ENCODE measurements at places on chromosomes 3 and 15.
A peak's percentile ranks its signal among the peaks of the same experiment; 100 is the strongest.

GRCh38 chr3:30557746-30558303 is 48.6 kb upstream of the TGFBR2 start:
- no peak for DNase-seq

- no peak for DNase-seq
Measured at GRCh38 chr3:139202959-139203349, 140.9 kb upstream of the MRPS22 start.

DNA sequence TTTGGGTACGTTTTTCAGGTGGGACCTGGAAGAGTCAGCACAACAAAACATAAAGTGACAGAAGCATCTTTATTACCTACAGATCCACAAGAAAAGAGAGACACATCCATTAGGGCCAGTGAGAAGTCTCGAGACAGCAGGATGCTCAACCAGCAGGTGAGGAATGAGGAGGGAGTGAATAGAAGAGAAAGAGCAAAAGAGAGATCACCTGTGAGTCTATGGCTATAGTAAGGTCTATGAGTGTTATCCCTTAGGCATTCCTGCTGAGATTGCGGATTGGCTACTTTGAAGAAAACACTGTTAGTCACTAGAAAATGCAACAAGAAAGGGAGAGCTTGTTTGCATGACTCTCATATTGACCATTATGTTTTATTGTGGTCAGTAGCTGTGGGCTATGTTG is 1556.2 kb upstream of the GBE1 start:
- no peak for DNase-seq

GRCh38 chr3:4416961-4417360 is 50.1 kb downstream of the SUMF1 start:
- DNase-seq: peak; percentile 90

- DNase-seq: no peak
Measured at GRCh38 chr3:149114458-149114857, 15.0 kb upstream of the HPS3 start.

GRCh38 chr15:88083811-88084760 is 172.5 kb downstream of the NTRK3 start:
- no peak for DNase-seq

- no peak for DNase-seq
Measured at GRCh38 chr15:57915827-57916531, 149.5 kb downstream of the ALDH1A2 start.

DNA sequence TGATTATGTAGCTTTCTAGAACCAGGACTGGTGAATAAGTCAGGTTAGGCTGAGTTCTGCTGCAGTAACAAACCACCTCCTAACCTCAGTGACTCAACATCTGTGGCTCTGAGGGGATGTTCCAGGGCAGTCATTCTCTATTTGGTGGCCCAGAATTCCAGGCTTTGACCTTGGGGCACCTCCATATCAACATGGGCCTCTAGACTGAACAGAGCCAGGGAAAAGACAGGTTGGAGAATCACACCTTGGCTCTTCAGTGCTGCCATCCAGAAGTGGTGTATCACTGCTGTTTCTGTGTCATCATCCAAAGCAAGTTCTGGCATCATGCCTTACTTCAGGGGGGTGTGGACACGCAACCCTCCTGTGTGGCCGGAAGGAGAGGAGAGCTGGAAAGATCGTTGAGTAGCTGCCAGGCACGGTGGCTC is 15.3 kb downstream of the ZBTB47 start:
- peak; percentile 62 for DNase-seq

DNA sequence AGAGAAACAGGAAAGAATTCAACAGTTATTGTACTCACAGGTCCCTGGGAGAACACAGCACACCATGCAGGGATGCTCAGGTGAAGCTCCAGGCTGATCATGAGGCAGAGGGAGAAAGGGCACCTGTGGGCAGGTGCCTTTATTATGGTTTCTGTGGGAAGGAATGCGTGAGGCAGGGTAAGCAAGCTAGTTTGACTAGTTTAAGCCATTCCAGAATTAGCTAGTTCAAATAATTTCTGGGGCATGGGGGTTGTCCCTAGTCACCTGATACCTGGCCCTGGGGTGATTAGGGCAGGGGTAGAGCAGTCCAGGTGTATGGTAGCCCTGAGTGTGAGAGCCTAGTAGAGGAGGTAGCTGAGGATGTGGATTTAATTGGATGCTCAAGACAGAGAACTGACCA is 47.9 kb upstream of the DCLK3 start:
- DNase-seq: no peak

GRCh38 chr3:62845996-62846395 is 29.2 kb downstream of the CADPS start:
- no peak for DNase-seq

DNA sequence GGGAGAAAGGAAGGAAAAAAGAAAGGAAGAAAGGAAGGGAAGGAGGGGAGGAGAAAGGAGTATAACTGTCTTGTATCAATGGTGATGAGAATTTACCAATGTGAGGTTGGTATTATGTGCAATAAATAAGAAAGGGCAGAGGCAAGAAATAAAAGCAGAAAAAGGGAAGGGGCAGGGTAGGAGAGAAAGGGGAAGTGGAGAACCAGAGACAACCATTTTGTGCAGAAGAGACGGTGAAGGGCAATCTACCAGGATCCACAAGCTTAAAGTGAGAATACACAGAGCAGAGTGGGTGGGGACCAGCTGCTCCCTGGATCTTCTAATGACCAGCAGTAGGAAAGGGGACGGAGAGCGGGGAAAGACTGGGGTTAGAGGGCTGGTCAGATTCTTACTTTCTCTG is 106.9 kb upstream of the SLCO2A1 start:
- DNase-seq: no peak

GRCh38 chr3:13145131-13145825 is 72.0 kb upstream of the IQSEC1 start:
- peak; percentile 21 for DNase-seq

DNA sequence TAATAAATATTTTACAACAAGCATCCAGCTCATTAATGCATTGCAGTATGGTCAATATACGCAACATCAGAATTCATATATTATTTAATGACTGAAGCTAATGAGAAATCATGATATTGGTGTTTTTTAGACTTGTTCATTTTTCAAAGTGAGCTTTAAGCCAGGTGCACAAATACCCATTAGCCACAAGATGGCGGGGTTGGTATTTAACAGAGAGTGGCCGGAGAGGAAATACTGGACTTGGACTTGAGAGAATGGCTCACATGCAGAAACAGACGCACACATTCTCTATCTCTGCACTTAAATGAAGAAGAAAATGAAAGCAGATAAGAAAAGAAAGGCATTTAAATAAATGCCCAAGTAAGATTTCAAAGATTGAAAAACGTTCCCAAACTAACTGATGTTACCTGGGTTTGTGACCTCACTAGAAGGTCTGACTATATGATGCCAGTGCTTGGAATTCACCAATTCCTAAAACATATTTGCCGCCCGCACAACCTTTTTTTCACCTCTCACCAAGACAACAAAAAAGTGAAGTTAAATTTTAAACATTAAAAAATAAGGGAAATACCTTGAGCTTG is 21.2 kb upstream of the CRBN start:
- DNase-seq: no peak

DNA sequence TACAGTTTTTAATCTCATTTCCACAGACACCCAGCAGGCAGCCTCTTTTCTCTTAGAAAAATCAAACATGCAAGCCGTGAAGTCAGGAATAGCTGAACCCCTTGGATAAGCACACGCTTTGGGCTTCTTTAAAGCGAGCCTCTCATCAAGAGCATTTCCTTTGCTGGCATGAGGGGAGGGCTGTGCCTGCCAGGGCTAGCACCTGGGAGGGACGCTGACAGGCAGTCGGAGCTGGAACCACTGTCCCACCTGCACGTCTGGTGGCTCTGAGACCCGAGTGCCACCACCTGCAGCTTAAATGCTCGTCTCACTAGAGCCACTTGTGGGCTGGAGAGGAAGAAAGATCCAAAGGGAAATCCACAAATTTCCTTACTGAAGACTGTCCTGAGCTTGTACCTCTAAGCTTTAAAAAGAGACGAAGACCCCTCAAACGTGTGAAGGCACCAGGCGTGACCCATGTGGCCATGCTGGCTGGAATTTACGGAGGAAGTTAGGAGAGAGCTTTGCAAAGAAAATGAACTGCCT is 9.4 kb downstream of the MAP6D1 start:
- no peak for DNase-seq

GRCh38 chr3:169448501-169448900 is 215.0 kb downstream of the MECOM start:
- DNase-seq: no peak

- no peak for DNase-seq
Measured at GRCh38 chr3:36941658-36942057, 3.2 kb downstream of the TRANK1 start.

GRCh38 chr15:40290918-40291574 is 8.2 kb upstream of the ANKRD63 start:
- DNase-seq: no peak

DNA sequence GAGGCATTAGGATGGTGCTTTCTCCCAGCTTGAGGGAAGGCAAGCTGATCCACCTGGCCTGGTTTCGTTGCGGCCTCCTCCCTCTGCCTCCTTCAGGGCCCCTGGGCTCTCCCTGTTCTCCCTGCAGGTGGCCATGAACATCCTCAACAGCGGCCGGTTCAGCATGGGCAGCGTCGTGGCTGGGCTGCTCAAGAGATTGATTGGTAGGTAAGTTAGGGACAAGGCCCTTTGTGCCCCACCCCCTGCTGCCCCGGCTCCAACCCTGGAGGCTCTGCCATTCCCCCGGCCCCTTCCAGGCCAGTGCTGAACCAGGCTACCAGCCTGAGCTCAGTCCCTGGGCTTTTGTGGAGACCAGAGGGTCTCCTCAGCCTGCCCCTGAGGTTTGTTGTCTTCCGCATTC is 23.0 kb downstream of the ACAD9 start:
- no peak for DNase-seq

GRCh38 chr3:101588616-101589015 is 14.6 kb downstream of the PCNP start:
- no peak for DNase-seq

DNA sequence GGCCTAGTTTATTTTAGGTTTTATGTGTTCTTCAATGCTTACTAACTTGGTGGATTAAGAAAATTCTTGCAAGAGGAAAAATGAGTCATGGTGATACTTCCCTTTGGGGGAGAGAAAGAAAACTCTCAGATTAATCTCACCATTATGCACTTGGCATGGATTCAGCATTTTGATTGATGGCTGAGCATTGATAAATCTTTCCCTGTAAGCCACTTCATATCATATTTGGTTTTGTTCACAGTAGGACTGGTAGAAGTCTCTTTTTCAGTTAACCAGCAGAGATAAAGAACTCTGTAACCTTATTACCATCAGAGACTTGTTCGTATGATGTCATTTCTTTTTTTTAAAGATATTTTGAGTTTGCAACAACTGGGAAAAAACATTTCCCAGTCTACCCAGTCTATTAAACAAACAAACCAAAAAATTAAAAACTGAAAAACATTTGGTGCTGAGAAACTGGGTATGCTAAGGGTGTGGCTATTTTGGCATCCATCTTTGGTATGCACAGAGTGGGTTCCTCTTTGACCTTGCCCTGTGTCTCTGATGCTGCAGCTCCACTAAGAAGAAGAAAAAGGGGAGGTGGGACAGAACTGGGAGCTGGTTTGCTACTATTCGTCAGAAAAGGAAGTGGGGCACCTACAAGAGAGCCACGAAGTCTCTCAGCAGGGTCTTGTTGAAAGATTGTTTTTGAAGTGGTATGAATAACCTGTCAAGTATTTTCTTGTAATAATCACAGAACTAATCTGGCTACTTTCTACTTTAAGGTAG is 17.2 kb downstream of the TMOD3 start:
- no peak for DNase-seq

DNA sequence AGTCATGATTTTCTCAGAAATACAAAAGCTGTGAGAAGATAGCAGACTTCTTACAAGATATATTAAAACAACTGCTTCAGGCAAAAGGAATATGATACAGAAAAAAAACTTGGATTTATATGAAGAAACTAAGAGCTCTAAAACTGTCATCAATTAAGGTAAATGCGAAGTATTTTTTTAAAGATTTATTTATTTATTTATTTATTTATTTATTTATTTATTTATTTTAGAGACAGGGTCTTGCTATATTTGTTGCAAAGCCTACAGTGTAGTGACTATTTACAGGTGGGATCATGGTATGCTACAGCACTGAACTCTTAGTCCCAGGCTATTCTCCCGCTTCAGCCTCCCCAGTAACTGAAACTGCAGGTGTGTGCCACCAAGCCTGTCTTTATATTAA is 274.3 kb upstream of the BCHE start:
- no peak for DNase-seq

DNA sequence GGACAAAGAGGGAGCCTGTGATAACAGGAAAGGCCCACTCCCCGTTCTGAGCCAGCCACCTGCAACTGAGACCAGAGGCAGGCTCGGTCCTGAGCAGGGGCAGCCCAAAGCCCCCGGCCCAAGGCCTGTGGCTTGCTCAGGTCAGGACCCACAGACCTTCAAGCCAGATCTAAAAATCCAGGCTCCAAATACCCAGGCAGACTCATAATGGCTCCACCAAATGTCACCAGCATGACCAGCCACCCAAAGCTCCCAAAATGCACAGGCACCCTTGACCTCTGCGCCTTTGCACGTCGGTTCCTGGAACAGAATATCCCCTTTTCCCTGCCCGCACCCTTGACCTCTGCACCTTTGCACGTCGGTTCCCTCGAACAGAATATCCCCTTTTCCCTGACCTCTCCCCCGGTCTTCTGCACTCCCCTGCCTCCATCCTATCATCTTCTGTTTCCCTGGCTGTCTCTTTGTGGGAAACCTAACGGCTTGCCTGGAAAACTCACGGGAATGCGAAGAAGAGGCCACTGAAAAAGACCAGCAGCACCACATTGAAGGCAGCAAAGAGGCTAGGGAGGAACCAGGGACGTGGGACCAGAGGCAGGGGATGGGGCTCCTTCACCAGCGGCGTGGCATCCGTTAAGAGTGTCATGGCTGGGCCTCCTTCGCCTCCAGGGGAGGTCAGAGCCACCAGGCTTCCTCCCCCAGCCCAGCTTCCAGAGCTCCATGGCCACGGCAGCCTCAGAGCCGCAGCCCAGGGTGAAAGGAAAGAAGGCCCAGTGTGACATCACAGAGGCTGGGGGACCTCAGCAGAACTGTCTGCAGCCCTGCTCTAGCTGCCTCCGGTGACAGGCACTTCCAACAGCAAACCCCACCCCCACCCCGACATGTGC is at the start of gene ZDHHC19:
Gene ZDHHC19, minus strand, starts transcription at position 728 of the 884 bp plus-strand sequence. Its CDS starts 85 bp downstream, at position 643.
- DNase-seq: no peak

DNA sequence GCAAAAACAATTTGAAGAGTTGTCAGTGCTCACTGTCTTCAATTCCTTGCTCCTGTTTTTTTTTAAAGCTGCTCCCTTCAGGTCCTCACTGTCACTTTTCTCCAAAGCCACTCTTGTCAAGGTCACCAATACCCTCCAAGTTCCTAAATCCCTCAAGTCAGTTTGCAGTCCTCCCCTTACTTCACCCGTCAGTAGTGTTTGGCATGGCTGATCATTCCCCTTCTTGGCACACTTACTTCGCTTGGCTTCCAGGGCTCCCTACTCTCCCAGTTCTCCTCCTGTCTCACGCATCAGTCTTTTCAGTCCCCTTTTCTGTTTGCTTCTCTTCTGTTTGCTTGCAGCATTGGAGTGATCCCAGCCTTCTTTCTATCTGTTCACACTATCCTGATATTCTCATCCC is 25.5 kb downstream of the PLCL2 start:
- DNase-seq: no peak

All from coronary artery (tissue), 2 donors.